Stimulated activated CD4-positive, alpha-beta T cell treated with anti-CD3 and anti-CD28 coated beads, Interleukin-15, amount 100 ng/mL, for 24 hours (primary cell): ENCODE measurements at places on chromosomes 7 and 10.
A peak's percentile ranks its signal among the peaks of the same experiment; 100 is the strongest.

DNA sequence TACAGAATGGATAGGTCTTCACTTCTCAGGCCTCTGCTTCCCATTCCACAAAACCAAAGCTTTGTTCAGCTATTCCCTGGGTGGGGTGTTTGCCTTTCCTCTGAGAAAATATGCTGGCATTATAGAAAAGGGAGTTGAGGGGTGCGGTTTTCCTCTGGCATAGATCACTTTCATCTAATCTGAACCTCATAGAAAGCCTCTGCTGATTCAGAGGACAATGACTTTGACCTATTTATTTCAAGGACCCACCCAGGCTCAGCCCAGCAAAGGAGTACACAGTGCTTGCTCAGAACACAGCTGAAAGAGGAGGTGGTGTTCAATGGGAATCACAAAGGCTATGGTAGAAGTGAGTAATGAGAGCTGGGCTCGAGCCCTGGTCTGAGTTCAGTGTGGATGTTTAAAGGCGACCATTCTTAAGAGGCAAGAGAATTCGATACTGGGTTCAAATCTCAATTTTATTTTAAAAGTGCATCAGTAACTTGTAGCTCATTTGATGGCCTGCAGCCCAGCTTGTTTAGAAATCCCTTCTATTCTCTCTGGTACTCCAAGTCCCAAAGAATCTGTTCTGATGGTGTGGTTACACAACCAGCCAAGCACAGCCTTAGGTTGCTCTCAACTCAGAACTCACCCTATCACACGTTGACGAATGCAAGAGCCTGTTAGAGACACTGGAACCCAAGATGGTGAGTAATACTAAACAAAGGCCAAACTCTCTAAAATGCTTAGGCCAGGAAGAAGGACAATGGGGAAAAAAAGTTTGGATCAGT lies 1012.8 kb downstream of the LRMDA start:
- DNase-seq = no peak

GRCh38 chr10:121526801-121527221 lies 71.4 kb downstream of the FGFR2 start:
- no peak for DNase-seq

DNA sequence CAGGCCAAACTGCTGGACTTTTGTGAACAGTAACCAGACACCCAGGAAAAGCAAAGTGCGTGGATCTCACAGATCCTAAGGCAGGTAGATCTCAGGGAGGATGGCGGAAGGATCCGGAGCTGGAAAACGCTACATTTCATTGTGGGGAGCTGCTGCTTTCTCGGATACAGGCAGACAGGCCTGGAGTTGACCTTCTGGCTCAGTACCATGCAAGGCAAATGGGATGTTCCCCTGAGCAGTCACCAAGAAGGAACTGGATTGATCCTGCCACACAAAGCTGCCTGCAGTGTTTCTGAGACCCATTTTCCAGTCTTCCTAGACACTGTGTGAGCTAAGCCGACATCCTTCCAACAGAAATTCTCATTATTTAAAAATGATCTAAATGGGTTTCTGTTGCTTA lies 65.5 kb downstream of the ZRANB1 start:
- DNase-seq = no peak

- peak; percentile 51 for DNase-seq
These were observed at the start of gene CUX1 for GRCh38 chr7:101817471-101818286. Gene CUX1, plus strand, starts transcription at chr7:101817626. Its CDS starts 14 bp downstream, at chr7:101817640.

GRCh38 chr7:92720604-92721350 lies 115.6 kb downstream of the CDK6 start:
- DNase-seq = no peak

DNA sequence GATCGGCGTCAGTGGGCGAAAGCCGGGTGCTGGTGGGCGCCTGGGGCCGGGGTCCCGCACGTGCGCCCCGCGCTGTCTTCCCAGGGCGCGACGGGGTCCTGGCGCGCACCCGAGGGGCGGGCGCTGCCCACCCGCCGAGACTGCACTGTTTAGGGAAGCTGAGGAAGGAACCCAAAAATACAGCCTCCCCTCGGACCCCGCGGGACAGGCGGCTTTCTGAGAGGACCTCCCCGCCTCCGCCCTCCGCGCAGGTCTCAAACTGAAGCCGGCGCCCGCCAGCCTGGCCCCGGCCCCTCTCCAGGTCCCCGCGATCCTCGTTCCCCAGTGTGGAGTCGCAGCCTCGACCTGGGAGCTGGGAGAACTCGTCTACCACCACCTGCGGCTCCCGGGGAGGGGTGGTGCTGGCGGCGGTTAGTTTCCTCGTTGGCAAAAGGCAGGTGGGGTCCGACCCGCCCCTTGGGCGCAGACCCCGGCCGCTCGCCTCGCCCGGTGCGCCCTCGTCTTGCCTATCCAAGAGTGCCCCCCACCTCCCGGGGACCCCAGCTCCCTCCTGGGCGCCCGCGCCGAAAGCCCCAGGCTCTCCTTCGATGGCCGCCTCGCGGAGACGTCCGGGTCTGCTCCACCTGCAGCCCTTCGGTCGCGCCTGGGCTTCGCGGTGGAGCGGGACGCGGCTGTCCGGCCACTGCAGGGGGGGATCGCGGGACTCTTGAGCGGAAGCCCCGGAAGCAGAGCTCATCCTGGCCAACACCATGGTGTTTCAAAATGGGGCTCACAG lies 1.1 kb downstream of the EGFR start:
- no peak for DNase-seq

DNA sequence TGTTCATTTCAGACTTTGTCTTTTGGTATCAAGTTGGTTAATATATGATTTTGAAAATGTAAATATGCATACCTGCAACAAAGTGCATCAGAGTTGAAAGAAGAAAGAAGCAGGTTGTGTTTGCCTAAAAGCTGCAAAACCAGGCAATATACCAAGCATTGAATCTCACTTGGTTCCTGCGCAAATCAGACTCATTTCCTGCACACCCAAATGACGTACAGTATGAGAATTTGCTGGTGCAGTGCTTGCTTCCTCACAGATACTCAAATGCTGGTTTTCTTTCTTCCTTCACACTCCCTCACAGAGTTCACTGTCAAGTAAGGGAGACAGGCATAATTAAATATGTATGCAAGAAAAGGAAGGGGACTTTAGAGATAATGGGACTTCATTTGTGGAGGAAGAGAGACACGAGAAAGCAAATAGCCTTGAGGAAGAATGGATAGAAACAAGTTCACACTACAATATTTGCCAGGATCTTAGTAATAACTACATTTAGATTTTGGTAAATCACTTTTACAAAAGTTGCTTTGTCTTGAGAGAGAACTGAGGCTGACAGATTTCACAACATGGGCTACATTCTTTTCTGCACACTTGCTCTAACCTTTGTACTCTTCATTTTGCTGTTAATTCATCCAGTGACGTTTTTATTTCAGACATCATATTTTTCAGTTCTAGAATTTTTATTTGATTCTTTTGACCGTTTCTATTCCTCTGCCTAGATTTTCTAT lies 56.9 kb upstream of the AOAH start:
- DNase-seq = no peak

DNA sequence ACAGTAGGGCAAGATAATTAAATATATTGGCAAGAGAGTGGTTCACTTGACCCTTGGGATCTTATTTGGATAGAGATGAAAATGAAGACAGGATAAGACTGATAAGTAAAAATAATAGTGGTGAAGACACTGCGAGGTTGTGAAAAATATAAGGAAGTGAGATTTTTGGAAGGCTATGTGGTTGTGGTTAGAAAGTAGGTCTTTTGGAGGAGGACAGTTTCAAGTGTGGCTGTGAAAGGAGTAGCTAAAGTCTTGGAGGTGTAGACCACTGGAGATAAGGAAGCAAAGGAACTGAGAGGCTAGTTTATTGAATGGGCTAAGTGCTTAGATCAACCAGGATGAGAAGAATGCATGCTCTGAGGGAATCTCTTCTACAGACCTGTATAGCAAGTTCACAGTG lies 11.2 kb downstream of the MIOS start:
- no peak for DNase-seq

DNA sequence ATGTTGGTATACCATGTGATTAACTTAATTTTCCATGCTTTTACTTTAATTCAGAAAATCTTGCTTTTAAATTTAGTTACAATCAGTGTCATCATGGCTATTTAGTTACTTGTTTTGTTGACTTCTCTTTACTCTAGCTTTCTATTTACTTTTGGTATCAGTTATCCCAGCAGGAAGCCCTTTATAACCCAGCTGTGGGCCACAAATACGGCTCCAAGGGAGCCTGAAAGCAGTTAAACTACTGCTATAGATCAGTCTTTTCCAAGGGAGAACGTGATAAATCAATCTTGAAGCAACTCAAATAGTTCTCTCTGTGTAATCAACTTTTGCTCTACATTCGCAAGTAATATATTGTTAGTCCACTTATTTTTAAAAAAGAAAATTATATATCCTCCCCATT lies 287.4 kb downstream of the CACNA2D1 start:
- no peak for DNase-seq

- DNase-seq = no peak
These were observed 26.6 kb downstream of the TBXAS1 start for GRCh38 chr7:139855498-139856270.

- no peak for DNase-seq
These were observed 544.2 kb downstream of the KIF20B start for GRCh38 chr10:90245623-90246022.

DNA sequence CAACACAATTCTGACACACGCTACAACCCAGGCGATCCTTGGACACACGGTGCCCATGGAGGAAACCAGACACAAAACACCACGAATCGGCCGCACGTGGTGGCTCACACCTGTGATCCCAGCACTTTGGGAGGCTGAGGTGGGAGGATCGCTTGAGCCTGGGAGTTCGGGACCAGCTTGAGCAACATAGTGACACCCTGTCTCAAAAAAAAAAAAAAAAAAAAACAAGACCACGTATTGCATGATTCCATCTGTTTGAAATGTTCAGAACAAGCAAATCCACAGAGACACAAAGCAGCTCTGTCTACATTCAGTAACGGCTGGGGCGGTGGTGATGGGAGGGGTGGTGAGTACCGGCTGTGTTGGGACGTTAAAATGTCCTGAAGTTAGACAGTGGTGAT lies 25.2 kb downstream of the ADAP1 start:
- DNase-seq = peak; percentile 2

- DNase-seq = no peak
These were observed 4.0 kb upstream of the MMP21 start for GRCh38 chr10:125779403-125780327.

GRCh38 chr10:24455447-24455846 lies 246.5 kb downstream of the KIAA1217 start:
- DNase-seq = no peak

GRCh38 chr7:135650831-135651573 lies 11.3 kb upstream of the STMP1 start:
- no peak for DNase-seq

- no peak for DNase-seq
These were observed 186.2 kb downstream of the MACC1 start for GRCh38 chr7:20030915-20031362.

DNA sequence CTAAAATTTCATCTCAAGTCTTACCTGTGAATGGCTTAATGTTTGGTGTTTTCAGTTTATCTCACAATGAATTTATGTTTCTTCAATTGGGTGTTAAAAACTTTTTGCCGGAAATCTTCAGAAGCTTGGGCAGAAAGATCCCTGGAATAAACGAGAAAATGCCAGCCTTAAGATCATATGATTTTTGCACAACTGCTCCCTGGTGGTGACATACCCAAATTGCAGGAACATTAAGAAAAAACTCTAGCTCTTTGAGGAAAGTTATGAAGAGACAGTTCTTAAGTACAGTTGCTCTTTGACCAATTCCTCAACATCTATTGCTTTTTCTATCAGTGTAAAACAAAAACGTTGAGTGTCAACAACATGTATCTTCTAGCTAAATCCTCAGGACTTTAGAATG lies 48.2 kb upstream of the CREB5 start:
- DNase-seq = no peak

DNA sequence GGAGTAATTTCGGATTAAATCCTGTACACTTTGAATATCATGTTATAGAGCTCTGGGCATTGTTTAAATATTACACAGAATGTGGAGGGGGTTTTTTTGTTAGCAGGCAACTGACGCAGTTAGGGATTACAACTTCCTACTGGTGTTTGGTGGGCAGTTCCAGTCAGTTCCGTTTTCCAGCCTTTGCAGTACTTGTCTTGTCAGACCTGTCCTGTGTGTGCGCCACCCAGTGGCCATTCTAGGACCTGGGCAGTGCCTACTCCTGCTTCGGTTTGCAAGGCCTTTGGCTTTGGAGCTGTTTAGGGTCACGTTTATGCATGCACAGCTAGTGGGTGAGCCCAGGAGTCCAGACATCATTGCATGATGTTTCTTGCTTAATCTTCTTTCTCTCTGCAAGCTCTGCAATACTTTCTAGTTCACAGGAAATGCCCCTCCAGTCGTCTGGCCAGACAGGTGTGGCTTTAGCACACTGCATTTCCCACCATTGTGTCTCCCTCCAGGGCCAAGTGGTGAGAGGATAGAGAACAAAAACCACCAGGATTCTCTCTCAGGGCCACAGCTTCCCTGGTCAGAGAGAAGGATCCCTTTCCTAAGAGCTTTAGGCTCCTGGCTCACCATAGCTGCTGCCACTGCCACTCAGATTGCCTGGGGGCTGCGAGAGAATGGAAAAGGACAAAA lies 96.5 kb upstream of the TARP start:
- DNase-seq = peak; percentile 91

- DNase-seq = no peak
These were observed 174.2 kb upstream of the INHBA start for GRCh38 chr7:41877118-41877517.

GRCh38 chr10:95355301-95355700 lies 64.5 kb upstream of the PDLIM1 start:
- no peak for DNase-seq
